Testis (tissue), 5 donors: ENCODE measurements at places on chromosomes 6 and 20. TPM values are rescaled to one million over a fixed set of nuclear protein-coding genes. Genes with fewer than 3 reads are reported as not detected.

DNA sequence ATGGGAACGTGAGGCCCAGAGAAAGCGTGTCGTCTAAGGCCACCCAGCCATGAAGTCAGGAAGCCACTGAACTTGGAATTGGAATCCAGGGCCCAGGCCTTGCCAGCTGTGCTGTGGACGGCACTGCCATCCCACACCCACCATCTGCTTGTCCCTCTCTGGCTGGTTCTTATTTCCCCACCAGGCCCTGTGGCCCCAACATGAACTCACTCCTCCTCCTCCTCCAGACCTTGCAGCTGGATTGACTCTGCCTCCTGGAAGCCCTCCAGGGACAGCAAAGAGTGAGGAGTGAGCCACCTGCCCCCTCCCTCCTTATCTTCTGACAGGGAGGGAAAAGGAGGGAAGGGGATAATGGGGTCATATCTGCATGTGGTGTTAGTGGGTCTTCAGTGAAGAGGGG lies 16.0 kb upstream of the IP6K3 start:
- no peaks in the 10 kb centered on the region for H3K36me3 ChIP-seq
- DNase-seq = no peak
- H3K27ac ChIP-seq = peak overlapping the region; percentile 24
- no peak overlapping the region for H3K4me3 ChIP-seq
- H3K4me1 ChIP-seq = peaks cover 16% of the 10 kb centered on the region
- no peaks in the 10 kb centered on the region for H3K27me3 ChIP-seq

The NTSR1 gene
- 0.81 TPM for total RNA-seq

DNA sequence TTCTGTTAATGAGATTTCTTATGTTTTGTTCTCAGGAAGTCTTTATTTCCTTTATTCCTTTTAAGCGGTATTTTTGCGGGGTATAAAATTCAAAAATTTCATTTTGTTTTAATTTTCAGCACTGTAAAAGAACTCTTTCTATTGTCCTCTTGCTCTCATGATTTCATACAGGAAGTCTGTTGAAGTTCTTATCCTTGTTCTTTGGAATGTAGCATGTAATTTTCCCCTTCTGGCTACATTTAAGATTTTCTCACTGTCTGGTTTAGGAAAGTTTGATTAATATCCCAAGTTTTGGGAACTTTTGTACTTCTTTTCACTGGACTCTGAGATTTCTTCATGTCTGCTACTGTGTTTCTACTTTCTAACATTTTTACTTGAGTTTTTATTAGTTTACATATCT lies 581.4 kb upstream of the GJE1 start:
- no peak overlapping the region for H3K4me3 ChIP-seq
- H3K36me3 ChIP-seq = no peaks in the 10 kb centered on the region
- no peak for DNase-seq
- H3K4me1 ChIP-seq = no peaks in the 10 kb centered on the region
- H3K27me3 ChIP-seq = no peaks in the 10 kb centered on the region

The CLPSL1 gene
- total RNA-seq = not detected
